ENCODE measurements at places on chromosomes 1 and 21.

- DNase-seq = no peak
These were observed 19.8 kb downstream of the ATP1A1 start for GRCh38 chr1:116392717-116393404.

DNA sequence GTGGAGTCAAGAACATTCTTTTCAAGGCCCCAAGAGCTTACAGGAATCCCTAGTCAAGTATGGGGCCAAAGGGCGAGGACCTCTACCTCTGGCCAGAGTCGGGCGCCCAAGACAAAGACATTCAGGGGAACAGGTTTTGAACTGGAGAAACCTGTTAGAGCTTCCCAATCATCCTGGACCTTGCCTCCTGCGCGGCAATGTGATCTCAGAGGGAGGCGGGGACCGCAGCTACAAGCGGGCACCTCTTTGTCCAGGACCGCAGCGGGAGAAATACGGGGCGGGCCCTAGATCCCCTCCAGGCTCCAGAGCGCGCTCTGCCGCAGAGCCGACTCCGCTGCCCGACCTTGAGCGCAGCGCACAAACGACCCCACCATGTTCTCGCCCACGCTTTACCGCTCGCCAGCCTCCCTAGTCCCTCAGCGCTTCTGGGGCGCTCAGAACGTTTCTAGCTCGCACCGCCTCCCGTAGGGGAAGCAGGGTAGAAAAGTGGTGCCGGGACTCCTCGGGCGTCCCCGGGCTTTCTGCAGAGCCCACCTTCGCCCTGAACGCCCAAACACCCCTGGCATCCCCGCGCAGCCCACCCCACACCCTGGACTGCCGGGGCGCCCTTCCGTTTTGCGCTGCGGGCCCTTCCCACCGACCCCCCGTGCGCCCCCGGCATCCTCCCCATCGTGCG, 28.1 kb downstream of the RABIF start:
- no peak for DNase-seq

- DNase-seq = no peak
These were observed 10.5 kb upstream of the CNTN2 start for GRCh38 chr1:205032508-205032907.

DNA sequence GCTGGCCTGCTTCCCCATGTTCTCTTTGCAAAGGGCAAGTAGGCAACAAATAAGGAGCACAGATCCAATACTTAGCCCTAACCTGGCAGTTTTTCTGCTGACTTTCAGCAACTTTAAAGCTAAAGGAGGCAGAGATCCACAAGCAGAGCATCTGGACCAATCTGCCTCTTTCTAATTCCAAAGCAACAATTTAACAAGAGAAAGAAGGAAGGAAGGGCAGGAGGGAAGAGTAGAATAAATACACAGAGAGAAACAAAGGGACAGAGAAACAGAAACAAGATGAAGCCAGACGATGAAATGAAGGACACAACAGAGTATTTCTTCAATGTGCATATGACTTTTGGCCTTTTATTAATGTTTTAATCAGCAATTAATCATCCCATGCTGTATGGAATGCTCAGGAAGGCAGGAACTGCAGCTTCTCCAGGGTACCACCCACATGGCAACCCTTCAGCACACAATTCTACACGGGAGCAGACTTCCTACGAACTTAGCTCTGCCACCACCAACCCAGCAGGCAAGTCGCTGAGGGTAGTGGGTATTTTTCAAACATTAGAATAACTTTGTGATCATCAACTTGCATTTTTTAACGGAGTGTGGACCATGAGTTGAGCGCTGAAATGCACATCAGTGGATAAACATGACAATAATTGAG, 15.3 kb downstream of the CLCC1 start:
- DNase-seq = no peak

DNA sequence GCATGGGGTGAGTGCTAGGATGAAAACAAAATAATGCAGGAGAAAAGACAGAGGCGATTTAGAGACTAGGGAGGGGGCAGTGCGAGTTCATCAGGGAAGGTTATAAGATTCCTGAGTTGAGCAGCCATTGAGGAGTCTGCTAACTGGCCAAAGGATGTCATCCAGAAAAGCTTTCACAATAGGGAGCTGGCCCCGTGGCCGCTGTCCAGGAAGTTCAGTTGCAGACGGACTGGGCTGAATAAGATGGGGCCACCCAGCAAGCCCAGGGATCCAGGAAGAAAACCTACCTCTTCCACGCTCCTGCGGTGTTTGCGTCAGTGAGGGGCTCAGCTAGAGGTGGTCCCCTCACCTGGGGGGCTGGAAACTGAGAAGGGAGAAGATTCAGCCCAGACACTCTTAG, 4.0 kb upstream of the PKP1 start:
- no peak for DNase-seq

GRCh38 chr1:33649759-33650158, 177.3 kb downstream of the ZSCAN20 start:
- DNase-seq = no peak

DNA sequence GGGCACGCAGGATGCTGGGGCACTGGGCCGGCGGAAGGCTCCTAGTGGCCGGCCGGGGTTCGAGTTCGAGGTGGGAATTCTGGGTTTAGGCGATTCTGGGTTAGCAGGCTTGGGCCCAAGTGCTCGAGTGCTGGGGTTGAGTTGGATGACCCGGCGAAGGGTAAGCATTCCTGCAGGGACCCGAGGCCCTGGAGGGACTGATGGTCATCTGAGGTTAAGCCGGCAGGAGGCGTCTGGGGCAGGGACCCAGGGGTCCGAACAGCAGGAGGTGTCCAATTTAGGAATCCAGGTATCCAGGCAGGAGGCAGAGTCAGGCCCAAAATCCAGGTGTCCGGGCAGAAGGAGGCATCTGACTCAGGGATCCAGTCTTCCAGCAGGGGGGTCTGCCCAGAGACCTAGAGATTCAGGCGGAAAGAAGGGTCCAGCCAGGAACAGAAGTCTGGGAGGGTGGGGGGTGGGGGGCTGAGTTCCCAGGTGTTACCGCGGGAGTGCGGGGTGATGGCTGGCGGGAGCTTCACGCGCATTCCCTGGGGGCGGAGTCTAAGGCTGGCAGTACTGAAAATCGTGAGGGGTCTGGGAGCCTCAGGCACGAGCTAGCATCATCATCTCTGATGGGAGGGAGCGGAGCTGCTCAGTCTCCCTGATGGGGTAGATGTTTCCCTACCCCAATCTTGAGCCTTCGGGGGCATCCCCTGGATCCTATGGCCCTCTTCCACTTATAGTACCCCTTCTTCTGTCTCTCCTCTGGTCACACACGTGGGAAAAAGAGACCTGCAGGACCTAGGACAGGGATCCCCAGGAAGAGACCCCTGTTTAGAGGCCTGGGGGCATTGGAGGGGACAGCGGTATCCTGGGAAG, 585 bp downstream of the GPR3 start:
- no peak for DNase-seq

DNA sequence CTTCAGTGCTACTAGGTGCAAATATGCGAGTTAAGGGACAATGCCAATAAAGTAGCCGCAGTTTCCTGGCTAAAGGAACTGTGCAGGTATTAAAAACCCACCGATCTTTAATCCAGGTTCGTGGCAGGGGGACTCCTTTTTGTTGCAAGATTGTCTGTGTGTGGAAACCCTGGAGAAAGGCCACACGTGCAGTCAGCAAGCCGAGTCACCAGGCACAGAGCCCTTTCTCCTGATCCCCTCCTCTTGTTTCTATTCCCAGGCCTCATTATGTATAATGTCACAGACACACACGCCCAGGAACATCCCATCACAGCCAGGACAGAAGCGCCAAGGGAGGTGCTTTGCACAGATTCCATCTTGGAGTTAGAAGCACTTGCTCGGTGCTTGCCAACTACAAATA, 528.9 kb downstream of the KIF26B start:
- no peak for DNase-seq

- no peak for DNase-seq
These were observed 4.1 kb upstream of the GRIK3 start for GRCh38 chr1:37038227-37039093.

DNA sequence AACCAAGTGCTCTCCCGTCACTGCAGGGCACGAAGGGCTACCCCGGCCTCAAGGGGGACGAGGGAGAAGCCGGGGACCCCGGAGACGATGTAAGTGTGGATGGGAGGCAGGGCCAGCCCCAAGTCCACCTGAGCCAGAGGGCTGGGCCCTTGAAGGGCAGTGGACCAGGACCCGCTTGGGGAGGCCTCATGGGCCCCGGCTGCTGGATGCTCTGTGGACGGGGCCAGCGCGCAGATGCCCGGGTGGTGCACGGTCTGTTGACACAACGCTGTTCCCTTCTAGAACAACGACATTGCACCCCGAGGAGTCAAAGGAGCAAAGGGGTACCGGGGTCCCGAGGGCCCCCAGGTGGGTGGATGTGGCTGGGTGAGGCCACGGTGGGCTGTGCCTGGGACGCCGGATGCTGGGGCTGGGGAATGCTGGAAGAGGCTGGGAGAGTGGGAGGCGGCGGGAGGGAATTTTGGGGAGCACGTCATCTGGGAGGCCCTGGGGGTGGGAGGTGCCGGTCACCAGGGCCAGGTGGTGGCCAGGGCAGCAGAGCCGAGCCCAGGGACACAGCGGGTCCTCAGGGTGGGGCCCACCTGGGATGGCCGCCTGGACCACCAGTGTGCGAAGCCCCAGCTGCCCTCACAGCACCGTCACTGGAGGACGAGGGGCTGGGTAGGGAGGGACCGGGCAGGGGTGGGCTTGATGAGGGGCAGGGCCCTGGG, 17.5 kb downstream of the COL6A1 start:
- no peak for DNase-seq

- no peak for DNase-seq
These were observed 184.3 kb downstream of the NEGR1 start for GRCh38 chr1:72097851-72098570.
